ENCODE measurements at places on chromosomes 1 and 21.
A peak's percentile ranks its signal among the peaks of the same experiment; 100 is the strongest.

GRCh38 chr1:23222742-23223141 lies 5.4 kb upstream of the HTR1D start:
- DNase-seq, result no peak

DNA sequence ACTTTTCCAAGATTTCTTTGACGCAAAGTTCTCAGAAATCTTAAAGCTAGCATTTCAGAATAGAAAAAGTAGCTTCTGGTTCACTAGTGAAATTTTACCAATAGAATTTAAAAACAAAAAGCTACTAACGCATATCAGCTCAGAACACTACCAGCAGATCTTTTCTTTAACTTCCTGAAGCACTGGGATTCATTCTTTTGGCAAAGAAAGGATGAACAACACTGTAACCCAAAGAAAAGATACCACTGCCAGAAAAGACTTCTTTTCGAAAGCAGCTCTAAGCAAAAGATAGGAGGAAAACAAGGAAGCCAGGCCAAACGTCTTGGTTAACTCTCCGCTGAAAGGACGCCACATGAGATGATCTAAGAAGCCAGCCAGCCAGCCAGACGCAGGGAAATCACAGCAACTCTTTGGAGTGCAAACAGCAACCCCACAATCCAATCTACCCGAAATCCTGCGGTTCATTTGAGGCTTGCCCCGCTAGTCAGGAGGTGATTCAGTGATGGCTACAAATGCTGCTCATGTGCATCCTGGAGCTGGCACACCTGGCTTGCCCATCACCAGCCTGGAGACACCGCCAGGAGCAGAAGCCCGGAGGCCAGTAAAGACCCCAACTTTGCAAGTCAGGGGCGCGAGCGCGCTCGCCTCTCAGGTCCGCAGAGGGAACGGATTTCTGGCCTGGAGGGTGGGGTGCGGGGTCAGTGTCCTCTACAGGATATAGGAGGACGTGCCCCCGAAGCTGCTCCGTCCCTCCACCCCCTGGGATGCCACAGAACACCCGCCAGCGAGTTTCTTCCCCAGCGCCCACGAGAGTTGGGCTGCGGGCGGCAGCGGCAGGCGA lies 812 bp downstream of the NBPF1 start:
- DNase-seq, result no peak

DNA sequence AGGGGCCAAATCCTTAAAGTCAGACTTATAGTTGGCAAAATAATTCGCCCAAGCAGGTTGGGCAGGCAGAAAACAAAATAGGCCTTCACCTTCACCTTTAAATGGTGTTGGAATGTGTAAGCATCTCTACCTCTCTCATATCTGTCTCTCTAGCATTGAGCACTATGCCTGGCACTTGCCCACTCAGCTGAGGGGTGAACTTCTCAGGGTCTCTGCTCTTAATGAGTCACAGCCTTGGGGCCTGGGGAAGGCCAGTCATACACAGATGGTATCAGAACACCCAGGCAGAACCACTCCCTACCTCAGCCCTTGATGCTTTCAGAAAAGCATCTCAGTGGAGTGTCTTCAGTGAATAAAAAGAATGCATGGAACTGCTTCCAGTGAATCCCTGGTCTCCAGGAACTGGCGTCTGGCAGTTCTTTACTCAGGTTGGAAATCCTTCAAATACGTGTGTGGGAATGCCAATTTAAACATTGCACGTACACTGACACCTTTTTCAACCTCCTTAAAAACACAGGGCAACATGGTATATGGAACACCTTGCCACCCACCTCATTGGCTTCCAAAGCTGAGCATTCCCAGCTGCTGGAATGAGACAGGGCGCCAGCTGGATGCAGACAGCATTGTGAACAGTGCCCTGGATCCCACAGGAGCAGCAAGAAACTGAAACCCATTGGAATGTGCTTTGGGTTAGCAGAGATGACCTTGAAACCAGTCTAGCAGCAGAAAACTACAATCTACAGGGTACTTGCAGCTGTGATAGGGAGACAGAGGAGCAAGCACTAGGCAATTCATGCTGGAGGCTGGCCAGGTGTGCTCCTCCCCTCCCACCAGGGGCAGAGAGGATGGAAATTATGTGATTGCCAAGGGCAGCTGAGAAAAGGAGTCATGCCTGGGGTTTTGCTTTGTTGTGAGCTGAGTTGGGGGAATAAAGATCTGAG lies 30.0 kb downstream of the ZNF697 start:
- DNase-seq, result no peak

- DNase-seq, result no peak
These were observed 118.6 kb downstream of the LRIG2 start for GRCh38 chr1:113191579-113192076.

DNA sequence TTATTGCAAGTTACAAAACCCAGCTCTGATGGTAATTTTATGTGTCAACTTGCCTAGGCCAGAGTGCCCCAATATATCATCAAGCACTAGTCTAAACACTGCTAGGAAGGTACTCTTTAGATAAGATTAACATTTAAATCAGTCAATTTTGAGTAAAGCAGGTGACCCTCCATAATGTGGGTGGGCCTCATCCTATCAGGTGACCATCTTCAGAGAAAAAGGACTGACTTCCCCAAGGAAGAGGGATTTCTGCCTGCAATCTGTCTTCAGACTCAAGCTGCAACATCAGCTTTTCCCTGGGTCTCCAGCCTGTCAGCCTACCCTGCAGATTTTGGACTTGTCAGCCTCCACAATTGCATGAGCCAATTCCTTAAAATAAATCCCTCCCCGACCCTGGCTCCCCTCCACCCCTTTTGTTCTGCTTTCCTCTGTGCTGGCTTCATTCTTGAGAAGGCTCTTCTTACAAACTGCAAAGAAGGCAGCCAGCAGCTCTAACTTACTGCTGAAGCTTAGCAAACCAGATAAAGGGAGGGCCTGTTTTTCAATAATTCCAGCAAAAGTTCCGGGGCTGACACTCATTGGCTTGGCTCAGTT lies 56.4 kb upstream of the RUNX3 start:
- DNase-seq, result no peak

GRCh38 chr21:39184050-39184980 lies 1.1 kb upstream of the PSMG1 start:
- DNase-seq, result no peak

- DNase-seq, result no peak
These were observed 31.7 kb downstream of the ARHGAP29 start for GRCh38 chr1:94205639-94206038.

GRCh38 chr1:68633141-68633919 lies 136.4 kb upstream of the DEPDC1 start:
- DNase-seq, result no peak

- DNase-seq, result peak; percentile 6
These were observed 21.8 kb upstream of the PDC start for GRCh38 chr1:186482661-186483255.

- no peak for DNase-seq
These were observed 52.1 kb downstream of the ARID4B start for GRCh38 chr1:235275836-235276235.

DNA sequence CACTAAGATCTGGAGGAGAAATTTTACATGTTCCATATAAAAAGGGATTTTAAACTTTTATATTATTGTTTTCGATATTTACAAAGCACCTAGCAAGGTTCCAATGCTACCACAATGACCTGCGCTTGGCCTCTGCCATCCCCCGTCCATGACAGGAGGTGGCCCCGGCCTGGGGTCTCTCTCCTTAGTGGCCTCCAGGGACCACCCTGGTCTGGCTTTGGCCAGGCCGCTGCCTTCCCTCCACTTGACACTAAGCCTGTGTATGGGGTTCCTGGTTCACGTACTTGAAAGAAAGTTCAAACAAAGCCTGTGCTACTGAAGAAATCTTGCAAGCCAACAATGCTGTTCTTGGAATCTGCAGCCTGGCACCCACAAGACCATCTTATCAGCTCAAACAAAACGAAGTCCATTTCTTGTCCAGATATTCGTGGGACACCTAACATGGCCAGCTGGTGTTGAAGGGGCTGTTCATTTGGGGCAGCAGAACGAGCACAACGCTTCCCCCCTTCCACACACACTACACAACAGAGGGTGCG lies 12.8 kb downstream of the PRDM15 start:
- DNase-seq, result no peak

- no peak for DNase-seq
These were observed 5.5 kb downstream of the CTNNBIP1 start for GRCh38 chr1:9904596-9904995.

- DNase-seq, result no peak
These were observed 239.5 kb downstream of the RYR2 start for GRCh38 chr1:237281481-237281880.

DNA sequence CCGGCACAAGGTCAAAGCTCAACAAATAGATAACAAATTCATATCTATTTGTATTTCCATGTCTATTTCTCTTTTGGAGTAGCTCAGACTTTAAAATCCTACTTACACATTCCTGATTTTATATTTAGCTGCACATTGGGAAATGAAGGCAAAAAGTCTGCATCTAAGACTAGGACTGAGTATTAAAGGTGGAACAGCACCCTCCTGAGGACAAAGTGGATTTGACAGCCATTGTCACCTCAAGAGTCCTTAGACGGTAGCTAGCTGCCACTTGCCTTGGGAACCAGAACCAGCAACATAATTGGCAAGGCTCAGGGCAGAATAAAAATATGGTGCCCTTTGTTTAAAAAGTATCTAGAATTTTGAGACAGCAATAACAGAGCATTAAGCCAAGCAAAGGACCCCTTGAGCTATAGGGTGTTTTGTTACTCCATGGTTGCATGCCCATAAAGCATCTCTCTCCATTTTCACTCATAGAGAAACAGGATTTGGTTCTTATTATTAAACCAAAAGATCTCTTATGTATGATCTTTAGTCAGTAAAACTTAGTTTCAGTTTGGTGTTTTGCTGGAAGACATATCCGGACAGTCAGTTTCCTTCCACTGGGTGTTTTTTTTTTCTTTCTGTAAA lies 30.0 kb upstream of the SGIP1 start:
- DNase-seq, result no peak

GRCh38 chr1:31904339-31905092 lies 33.7 kb downstream of the PTP4A2 start:
- DNase-seq, result no peak

All from activated CD8-positive, alpha-beta memory T cell treated with anti-CD3 and anti-CD28 coated beads for 1 hour (primary cell).